ENCODE measurements at places on chromosomes 1 and 21. TPM values are rescaled to one million over a fixed set of nuclear protein-coding genes. Genes with fewer than 3 reads are reported as not detected.

The TRAF3IP3 gene
- total RNA-seq = not detected

DNA sequence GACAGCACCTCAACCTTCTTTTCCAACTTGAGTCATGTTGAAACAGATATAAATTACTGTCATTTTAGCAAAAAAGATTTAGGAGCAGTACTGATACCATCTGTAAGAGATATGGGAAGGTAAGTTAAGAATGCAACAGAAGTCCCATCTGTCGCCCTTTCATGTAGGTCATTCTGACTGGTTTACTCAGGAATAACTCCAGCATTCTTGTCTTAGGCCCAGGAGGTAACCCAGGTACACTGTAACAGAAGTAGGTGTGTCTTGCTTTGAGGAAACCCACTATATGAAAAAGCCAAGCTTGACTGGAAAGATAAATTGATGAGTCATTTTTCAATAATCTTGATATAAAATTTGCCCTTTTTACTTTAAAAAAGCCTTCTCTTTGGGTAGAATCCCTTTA lies 35.4 kb downstream of the PGM1 start:
- no peak for DNase-seq

GRCh38 chr1:78604643-78605042 lies 15.6 kb upstream of the IFI44L start:
- no peak for DNase-seq

DNA sequence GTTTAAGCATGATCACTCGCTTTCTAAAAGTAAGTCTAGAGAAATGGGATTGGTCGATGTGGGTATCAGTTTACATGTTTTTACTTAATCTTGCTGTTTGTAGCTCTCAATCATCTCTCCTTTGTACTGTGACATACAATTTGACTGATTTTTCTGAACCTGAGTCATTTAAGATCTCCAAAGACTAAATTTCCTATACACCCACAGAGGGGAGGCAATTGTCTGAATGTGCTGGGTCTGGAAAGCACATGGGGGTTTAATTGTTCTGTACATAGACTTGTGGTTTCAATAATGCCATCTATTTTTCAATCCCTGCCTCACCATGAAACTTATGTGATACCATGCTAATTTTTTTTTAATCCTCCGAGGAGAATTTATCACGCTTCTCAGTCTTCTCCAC lies 65.8 kb downstream of the USP25 start:
- no peak for DNase-seq
